ENCODE measurements at places on chromosomes 6 and 20.

DNA sequence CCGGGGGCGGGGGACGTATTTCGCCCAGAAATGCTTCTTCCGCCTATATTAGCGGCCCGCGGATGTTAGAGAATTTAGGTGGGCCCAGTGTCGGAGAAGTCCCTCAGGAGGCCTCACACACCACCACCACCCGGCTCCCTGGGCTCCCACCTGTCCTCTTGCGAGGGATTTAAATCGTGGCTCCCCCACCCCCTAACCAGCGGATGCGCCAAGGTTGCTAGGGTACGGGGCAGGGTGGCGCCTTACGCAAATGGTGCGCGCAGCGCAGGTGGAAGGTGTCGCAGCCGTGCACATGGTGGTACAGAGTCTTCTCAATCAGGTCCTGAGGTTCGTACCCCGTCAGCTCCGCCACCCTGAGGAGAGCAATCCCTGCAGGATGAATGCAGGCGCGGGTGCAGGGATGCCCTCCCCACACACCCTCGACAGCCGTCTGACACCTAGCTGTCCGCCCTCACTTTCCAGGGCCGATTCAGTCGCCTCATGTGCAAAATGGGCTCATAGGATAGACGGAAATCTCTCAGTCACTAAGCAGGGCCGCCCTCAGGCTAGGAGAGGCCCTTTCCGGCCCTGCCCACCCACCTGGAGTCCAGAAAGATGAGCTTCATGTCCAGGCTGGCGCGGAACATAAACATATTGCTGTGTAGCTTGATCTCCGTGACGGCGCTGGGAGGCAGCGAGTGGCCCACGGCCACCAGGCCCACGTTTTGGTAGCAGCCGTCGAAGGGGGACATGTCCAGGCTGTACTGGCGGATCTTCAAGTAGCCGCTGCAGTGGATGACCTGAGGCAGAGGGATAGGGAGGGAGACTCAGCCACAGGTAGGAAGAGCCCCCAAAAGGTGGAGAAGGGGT is 16.6 kb downstream of the SIM1 start:
- no peak for DNase-seq

DNA sequence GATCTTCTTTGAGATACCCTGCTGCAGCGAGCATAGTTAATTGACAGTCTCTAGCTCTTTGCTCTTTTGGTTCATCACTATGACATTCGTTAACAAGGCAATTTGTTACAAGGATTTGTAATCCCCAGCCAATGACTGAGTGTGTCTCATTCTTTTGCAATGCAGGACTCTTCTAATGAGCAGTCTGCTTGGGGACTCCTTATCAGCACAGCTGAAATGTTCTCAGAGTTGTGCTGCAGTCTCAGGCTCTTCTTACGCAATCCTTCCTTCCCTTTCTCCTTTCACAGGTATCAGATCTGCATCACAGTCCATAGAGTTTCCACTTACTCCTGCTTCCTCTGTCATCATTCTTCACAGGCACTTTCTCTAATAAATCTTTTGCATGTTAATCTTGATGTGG is 161.2 kb upstream of the OGFRL1 start:
- DNase-seq: no peak

- DNase-seq: no peak
Observed at GRCh38 chr20:432208-432607, 24.1 kb downstream of the RBCK1 start.

- no peak for DNase-seq
Observed at GRCh38 chr6:158770533-158771330, 48.4 kb downstream of the EZR start.

GRCh38 chr6:1065986-1066385 is 245.9 kb upstream of the FOXQ1 start:
- DNase-seq: no peak

DNA sequence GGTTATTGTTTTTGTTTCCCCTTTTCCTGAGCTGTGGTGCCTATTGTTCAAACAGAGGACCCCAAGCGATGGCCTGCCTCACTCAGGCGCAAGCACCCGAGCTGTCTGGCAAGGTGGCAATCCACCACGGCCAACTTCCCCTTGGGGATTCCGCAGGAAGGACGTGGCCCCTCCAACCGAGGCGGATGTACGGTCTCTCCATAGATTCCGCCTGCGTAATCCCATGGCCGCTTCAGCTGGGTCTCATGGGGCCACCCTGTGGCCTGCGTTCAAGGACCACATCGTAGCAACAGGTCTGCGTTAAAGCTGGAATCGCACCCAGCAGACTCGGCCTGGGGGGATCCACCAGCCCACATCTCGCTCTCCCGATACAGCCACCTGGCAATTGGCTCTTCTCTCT is 79.9 kb downstream of the CEBPB start:
- no peak for DNase-seq

- DNase-seq: no peak
Observed at GRCh38 chr20:44540834-44541233, 19.0 kb upstream of the SERINC3 start.

GRCh38 chr6:106501960-106502371 is 127.3 kb downstream of the RTN4IP1 start:
- DNase-seq: no peak

GRCh38 chr6:25051083-25051482 is 115.3 kb upstream of the RIPOR2 start:
- DNase-seq: no peak

DNA sequence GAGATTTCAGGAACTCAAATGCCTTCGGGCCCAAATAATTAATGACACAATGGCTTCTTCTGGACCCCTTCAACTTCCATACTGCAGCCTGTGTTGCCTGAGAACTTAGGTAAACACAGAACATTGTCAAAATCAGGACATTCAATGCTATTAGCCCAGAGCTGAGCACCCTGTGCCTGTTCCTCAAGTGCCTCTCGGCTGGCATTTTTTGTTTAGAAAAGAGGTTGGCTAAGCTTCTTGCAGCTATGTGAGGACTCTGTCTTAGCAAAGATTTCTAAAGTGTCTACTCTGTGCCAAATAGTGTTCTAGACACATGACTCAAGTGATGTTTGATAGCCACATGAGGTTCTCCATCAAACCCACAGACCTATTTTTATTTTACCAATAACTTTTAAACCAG is 289.3 kb upstream of the ARID1B start:
- no peak for DNase-seq

DNA sequence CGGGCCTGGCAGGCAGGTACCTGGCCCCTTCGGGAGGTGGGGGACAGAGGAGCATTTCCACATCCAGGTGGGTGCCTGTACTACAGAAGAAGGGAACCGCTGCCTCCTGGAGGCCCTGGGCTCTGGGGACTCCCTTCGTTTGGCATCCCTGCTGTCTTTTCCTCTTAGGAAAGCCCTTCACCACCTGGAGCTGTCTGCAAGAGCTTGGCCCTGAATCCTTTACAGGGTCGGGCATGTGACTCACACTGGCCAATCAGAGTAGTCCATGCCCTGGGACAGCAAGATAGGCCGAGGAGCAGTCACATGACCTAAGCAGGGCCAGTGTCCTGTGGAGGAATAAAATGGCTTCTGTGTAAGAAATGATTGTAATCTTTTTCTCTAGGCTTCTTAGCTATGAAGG is 224.9 kb downstream of the ANKRD60 start:
- DNase-seq: no peak

DNA sequence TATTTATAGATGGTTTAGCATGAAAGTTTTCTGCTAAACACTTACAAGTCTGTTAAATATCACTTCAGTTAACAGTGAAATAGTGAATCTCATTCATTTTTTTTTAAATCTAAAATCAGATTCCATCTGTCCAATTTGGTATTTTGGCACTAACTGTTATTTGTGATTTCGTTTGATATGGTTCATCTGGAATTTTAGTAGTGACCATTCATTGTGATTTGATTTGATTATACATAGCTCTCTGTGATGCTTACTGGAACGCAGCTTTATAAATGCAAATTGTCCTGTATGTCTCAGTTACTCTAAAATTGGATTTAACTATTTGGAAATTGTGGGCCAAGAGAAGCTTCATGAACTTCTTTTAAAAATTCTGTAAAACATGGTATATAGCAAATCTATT is 571.5 kb downstream of the EYS start:
- DNase-seq: no peak

DNA sequence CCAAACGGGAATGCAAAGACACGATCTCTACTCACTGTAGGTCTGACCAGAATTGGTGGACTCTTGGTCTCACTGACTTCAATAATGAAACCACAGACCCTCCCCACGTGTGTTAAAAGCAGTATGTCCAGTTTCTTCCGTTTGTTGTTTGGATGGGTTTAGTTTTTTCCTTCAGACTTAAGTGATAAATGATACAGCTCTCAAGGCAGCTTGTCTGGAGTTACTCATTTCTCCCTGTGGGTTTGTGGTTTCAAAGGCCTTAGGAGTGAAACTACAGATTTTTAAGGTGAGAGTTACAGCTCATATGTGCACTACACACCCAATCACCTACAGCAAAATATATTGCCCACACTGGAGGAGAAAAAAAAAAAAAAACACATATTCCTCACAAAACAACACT is 86.7 kb upstream of the STMND1 start:
- no peak for DNase-seq

DNA sequence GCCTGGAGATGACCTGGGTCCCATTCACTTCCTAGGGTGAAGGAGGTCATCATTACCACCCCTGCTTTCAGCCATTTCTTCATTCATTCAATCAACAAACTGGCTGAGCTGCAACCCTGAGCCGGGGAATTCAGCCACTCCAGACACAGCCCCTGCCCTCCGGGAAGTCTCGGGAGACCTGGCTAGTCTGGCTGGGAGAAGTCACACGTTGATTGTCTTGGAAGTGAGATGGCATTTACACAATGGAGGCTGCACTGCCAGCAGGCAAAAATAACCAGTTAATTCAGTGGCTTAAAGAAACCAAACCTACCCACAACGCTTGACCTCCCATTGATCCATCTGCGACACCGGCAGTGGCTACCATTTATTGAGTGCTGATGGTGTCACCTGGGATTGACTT is 2.0 kb upstream of the PMEPA1 start:
- no peak for DNase-seq

DNA sequence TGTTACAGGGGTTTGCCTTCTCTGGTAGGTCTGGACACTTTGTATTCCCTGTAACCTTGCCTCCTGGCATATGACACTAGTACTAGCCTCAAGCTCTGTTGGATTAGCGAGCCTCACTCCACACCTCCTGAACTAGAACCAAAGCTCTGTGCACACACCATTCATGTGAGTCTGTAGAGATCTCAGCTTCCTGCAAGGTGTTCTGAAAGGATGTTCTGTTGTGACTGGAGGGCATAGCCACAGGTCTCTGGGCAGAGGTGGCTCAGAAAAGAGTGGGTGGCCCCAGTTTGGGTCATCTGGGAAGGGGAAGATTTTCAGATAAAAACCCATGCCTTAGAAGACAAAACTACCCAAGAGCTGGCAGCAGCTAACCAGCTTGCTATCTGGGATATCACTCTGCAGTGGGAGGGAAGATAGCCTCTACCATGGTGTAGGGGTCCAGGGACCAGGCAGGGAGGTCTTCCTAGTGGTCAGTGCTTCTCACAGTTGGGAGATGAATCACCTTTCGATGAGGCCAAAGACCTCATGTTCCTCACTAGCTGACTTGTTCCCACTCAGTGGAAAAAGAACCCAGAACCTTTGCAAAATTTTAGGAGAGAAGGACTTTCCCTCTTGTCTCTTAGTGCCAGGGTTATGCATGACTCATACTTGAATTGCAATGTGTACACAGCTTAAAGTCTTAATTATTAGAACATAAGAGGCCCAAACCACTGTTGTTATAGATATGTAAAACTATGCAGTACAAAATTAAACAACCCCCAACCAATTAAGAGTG is 41.4 kb downstream of the HLA-F start:
- no peak for DNase-seq

Measured in breast epithelium (tissue), 4 donors.